Non-pigmented ciliary epithelial cell (primary cell): ENCODE measurements at places on chromosomes 6 and 20.

GRCh38 chr20:4867051-4867450 lies 134.3 kb downstream of the SLC23A2 start:
- no peak for DNase-seq

GRCh38 chr6:155530219-155530834 lies 74.7 kb upstream of the NOX3 start:
- peak; percentile 30 for DNase-seq

- no peak for DNase-seq
These were observed 169.8 kb upstream of the PROKR2 start for GRCh38 chr20:5486377-5487054.

- DNase-seq, result no peak
These were observed 41.3 kb downstream of the SYNJ2 start for GRCh38 chr6:158022749-158023596.

GRCh38 chr20:32999603-33000250 lies 4.5 kb downstream of the SUN5 start:
- DNase-seq, result no peak

DNA sequence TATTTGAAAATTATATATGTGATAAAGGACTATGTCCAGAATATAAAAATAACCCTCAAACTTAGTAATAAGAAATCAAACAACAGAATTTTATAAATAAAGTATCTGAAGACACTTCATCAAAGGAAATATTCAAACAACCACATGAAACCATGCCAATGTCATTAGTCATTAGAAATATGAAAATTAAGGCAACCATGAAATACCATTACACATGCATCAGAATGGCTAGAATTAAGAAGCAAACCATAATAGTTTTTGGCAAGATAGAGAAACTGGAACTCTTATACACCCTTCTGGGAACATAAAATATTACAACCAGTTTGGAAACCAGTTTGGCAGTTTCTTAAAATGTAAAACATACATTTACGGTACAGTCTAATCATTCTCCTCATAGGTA lies 137.2 kb upstream of the ADGRB3 start:
- DNase-seq, result peak; percentile 58

- DNase-seq, result no peak
These were observed 144.7 kb upstream of the RPS6KA2 start for GRCh38 chr6:166771701-166772100.

GRCh38 chr20:63347081-63347741 lies 13.9 kb downstream of the CHRNA4 start:
- no peak for DNase-seq

GRCh38 chr6:20197251-20197650 lies 15.0 kb downstream of the MBOAT1 start:
- DNase-seq, result no peak

GRCh38 chr6:3871939-3872338 lies 22.8 kb downstream of the FAM50B start:
- no peak for DNase-seq

GRCh38 chr6:44522871-44523270 lies 135.4 kb downstream of the CDC5L start:
- DNase-seq, result no peak

DNA sequence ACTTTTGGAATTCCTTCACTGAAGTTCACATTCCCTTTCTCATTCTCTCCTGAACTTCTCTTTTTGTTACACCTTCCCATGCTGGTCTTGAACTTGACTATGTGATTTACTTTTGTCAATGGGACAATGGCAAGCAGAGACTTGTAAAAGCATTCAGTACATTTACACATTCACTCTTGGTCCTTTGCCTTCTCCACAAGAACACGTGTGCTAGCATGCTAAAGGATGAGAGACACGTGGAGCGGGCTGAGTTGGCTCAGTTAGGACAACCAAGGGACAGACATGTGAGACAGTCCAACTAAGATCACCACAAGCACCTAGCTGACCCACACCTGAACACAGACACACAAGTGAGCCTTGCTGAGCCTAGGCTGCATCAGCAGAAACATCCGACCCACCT lies 91.3 kb upstream of the PAK5 start:
- no peak for DNase-seq

DNA sequence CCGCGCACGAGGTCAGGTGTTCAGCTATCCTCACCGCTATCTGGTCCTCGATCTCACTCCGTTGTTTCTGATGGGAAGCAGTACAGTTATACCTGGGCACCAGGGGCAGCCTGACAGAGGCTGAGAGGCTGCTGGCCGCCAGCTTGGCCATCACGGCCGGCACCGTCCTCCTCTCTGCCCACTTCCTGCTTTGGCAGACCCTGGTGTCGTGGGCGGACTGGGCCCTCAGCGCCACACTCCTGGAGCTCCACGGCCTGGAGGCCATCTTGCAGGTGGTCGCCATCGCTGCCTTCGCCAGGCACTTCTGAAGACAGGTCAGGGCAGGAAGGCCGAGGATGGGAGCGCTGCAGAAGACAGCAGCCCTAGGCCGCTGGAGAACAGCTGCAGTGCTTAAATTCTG lies 35.2 kb downstream of the NHSL1 start:
- no peak for DNase-seq

GRCh38 chr20:1381753-1382591 lies 10.9 kb downstream of the FKBP1A start:
- no peak for DNase-seq

DNA sequence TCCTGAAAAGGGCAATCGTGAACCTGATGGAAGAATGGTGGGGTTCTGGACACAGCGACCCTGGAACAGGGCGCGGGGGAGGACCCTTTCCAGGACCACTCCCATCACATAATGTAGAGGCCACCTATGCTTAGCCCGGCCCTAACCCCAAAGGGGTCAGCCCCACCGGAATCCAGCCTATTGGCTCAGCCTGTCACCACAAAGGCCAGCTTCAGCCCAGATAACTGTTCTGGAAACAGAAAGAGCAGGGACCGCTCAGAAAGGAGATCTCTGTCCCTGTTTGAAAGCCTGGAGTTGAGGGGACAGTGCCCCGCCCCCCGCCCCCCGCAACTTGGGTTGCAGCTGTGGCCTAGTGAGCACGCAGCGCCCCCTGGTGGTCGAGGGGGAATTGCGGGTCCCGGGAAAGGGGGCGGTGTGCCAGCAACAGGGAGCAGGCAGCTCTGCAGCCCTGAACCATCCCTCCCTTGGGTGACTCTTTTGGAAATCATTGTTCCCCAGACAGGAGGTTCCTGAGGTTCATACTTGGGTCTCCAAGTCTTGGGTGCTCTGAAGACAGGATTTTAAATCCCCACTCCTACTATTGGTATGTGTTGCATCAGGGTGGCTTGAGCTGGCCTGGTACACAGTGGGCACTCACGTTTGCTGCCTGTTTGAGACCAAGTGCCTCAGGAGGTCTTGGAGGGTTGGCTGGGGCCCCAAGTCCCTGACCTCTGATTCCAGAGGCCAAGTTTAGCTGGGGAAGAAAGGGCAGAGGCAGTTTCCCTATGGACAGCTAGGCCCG lies 1.5 kb downstream of the SIGLEC1 start:
- DNase-seq, result no peak

DNA sequence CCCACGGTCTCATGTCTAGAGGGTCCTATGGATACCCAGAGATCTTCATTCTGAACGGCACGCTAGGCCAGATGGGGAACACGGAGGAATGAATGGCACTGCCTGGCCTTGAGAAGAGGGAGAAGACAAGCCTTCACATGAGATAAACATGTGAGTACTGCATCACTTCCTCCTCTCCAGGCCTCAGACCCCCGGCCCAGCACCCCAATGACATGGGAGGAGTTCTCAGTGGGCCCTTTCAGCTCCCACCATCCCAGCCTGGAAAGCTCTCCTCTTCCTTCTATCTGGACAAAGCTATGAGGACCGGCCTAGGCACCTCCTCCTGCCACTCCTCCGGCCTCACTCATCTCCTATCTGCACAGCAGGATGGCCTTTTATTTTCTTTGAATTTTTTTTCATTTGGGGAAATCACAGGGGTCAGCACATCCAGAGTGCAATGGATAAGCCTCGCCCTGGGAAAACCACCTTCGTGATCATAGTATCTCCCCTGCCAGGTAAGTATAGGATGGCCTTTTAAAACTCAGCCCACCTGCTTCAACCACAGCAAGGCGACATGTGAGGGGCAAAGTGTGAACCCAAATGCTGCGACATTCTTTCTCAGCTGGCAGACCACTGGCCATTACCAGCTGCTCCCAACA lies 39.2 kb upstream of the CDKN1A start:
- no peak for DNase-seq

DNA sequence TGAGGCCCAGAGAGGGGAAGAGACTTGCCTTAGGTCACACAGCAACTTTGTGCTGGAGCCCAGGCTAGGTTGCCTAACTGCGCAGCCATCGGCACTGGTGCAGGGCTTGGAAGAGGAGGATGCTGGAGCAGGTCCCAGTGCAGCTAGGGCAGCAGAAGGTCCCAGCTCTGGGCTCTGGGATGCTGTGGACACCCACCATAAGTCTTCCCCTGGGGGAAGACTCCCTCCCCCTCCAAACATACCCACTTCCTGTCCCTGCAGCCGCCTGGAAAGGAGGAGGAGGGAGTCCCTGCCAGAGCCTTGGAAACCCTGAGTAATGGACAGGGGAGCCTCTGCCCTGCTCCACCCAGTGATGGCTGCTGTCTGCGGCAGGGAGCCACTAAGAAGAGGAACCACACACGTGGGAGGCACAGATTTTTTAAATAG lies 93.6 kb downstream of the NCR2 start:
- no peak for DNase-seq

- no peak for DNase-seq
These were observed 33.4 kb downstream of the IL20RA start for GRCh38 chr6:137011406-137011805.

- DNase-seq, result no peak
These were observed 26.7 kb upstream of the NOL4L start for GRCh38 chr20:32611868-32612267.

DNA sequence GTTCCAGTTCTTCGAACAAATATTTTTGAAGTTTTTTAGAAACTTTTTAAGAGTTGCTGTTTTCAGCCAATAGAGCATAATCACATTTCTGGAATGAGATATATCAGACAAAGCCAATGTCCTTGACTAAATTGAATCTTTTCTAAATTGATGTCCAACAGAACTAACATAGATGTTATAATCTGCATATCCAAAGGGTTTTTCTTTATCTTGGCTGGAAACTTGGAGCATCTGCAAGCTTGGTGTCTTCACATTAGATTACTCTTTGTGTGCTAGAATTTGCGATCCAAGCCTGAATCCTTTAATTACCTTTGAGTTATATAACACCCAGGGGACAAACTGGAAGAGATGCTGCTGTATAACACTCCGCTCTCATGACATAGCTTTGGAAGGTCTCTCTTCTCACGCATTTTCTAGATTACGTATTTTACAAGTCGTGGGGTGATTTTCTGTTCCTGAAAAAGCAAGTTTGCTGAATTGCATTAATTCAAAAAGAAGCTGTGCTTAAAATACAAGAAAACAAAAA lies 64.4 kb upstream of the FUCA2 start:
- DNase-seq, result no peak

DNA sequence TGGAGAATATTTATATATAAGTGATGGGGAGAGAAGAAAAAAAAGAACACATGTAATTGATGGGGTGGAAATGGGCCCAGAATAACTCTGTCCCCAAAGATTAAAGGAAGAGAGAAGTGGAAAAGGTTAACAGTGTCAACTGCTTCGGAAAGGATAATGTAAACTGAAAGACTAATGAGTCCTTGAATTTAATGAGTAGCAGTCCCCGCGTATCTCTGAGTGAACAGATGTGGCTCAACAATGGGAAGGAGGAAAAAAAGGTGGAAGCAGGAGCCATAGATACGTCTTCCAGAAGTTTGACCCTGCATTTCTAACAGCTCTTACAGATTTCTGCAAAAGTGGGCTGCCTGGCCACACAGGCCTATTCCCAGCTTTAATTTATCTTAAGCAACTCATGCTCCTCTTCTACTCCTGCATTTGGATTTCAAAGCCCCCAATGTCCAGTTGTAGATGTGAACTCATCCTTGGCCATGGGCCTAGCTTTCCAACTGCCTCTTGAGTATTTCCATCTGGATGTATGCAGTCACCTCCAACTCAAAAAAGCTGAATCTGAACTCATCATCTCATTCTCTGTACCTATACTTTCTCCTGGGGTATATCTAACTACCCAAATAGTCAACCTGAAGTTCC lies 61.3 kb downstream of the DST start:
- no peak for DNase-seq

GRCh38 chr6:1987640-1988039 lies 257.8 kb downstream of the GMDS start:
- DNase-seq, result no peak

DNA sequence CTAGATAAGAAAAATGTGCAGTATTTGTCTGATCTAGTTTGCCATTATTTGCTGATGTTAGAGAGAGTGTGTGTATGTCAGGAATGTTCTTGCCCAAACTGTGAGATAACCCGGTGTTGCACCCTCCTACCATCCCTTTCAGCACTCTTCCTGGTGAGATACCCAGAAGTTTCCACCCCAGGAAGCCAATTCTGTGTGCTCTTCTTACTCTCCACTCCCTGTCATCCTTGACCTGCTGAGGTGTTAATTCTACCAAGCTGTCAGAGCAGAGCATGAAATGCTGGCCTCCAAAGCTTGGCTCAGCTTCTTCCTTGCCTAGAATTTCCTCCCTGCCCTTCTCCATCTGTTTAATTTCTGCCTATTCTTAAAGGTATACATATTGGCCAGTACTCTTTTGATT lies 237.3 kb upstream of the CNR1 start:
- no peak for DNase-seq

DNA sequence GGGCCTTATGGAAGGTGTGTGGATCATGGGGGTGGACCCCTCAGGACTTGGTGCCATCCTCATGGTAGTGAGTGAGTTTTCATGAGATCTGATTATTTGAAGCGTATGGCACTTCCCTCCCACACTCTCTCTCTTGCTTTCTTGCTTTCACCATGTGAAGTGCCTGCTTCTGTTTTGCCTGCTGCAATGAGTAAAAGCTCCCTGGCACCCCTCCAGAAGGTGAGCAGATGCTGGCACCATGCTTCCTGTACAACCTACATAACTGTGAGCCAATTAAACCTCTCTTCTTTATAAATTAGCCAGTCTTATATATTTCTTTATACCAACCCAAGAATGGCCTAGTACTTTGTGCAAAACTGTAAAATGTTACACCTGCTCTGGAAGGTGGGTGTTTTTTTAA lies 396.8 kb upstream of the HS3ST5 start:
- no peak for DNase-seq
